ENCODE measurements at places on chromosomes 5 and 9. TPM values are rescaled to one million over a fixed set of nuclear protein-coding genes. Genes with fewer than 3 reads are reported as not detected.

PCDHB11 gene
- 0.06 TPM for total RNA-seq

SV2C gene
- not detected for total RNA-seq

GRCh38 chr5:138705007-138705406, 48.2 kb upstream of the CTNNA1 start:
- no peak for DNase-seq

DNA sequence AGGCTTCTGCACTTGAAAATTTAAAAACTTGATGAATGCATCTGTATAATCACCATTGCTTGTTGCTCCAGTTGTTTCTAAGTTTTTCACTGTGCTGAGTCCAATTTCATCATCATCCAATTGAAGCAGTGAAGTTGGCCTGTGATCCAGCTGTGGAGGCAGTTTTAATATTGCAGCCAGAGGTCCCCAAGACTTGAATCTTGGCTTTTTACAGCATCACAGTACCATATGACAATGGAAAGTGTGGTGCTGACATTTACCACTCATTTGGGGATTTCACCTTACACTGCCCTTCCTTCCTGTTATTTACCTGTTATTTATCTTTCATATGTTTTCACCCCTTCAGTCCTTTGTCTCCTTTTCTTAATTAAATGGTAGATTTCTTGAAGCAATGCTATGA, 76.2 kb upstream of the SPIN1 start:
- no peak for DNase-seq

Measured in epithelial cell of proximal tubule (primary cell).